ENCODE measurements at places on chromosomes 3 and 15.

DNA sequence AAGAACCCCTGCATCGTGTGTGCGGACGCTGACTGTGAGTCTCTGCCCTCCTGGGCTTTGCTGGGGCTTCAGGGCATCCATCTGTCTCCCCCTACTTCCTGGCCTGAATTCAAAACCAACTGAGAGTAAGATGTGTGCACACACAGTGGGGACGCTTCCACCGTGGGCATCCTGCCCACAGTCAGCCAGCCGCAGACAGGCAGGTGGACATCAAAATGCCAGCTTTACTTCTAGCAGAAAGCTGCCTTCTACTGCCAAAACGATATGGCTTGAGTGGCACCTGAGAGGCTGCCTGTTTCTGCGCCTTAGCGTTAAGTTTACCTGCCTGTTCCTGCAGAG, 18.5 kb downstream of the ALDH1A3 start:
- no peak for DNase-seq

DNA sequence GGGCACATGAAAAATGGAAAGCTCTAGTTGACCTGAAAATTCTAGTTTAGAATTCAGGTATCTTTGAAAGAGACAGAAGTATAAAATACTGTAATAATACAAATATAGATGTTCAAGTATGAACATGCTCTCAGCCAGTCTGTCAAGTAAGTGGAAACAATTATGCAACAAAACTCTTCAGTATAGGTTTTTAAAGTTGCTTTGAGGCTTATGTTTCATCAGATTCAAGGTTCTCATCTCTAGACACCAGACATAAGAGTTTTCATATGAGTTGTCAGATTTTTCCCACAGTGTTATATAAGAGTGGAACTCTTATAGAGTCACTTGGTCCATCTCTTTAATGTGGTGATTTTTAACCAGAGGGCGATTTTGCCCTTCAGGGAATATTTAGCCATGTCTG, 22.0 kb downstream of the CMSS1 start:
- no peak for DNase-seq

GRCh38 chr3:52777959-52778805, 783 bp downstream of the ITIH1 start:
- peak; percentile 14 for DNase-seq

DNA sequence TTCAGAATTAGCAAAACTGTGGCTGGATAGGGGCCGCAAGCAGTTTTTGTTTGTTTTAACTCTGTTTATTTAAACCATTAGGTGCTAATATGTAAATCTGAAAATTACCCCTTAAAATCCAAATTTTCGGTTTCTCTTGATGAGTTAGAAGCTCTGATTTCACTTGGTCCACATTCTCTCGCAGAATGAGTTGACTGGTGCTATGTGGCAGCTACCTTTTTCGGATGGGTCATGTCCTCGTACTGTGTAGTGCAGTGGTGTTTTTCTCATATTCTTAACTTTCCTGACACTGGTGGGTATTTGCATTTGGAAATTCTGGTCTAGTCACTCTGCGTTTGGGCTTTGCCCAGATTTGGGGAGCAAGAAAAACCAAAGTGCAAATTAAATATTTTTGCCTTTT, 87.1 kb downstream of the DIPK2A start:
- no peak for DNase-seq

GRCh38 chr3:125123451-125124305, 67.9 kb upstream of the HEG1 start:
- no peak for DNase-seq

GRCh38 chr3:105448338-105448982, 81.8 kb downstream of the ALCAM start:
- peak; percentile 91 for DNase-seq

- no peak for DNase-seq
Measured at GRCh38 chr3:169453256-169454059, 210.1 kb downstream of the MECOM start.

DNA sequence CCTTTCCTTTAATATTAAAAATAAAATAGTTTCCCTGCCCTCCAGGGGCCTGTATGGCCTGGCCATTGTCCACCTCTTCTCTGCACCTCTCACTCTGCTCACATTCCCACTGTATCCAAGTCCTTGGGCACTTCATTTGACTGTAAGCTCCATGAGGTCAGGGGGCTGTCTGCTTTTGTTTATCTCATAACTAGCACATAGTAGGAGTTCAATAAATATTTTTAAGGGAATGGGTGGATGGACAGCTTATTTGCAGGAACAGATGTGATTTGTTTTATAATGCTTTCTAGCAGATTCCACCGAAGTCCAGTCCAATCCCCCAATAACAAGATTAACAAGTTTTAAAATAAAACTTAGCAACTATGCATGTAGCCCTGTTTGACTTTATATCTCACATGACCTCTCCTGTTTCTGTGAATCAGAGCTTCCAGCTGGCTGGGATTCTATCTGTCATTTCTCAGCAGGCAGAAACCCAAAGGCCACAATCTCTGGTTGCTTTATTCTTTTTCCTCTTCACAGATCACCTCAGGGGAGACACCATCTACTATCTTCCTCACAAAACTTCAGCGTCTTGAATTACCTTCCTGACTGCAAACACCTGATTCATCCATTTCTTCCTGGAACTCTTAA, 123.0 kb upstream of the NR2F2 start:
- DNase-seq: no peak

- peak; percentile 22 for DNase-seq
Measured at GRCh38 chr3:44920081-44920480, 45.7 kb downstream of the TGM4 start.

DNA sequence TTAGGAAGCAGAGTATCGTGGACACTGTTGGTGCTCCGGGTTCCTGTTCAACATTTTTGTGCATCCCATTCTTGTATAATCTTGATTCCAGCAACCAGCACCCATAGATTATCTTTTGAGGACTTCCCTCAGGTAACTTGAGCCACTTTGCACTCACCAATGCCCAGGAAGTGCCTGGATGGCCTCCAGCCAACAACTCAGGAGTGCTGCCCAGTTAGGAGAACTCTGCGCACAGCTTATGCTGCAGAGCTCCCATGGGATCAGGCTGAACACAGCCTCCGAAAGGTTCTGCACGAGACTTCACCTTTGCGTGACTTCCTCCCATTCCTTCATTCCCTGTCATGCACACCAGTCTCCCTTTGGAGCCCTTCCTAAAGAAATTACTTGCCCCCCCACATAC, 64.3 kb upstream of the LRRN1 start:
- DNase-seq: no peak

DNA sequence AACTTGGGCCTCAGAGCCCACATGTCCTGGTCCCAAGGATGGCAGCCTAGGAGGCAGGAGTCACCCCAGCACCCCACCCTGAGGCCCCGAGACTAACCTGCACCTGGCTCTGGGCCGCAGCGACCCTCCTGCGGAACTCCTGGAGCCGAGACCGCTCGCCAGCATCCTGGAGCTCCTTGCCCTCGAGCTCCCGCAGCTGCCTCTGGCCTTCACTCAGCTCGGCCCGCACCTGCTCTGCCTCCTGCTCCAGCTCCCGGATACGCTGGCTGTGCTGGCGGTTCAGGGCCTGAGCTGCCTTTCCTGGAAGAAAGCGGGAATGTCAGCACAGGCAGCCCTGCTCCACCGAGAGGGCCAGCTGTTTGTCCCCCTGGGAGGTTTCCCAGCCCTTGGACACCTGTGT, 13.2 kb downstream of the KIF7 start:
- no peak for DNase-seq

DNA sequence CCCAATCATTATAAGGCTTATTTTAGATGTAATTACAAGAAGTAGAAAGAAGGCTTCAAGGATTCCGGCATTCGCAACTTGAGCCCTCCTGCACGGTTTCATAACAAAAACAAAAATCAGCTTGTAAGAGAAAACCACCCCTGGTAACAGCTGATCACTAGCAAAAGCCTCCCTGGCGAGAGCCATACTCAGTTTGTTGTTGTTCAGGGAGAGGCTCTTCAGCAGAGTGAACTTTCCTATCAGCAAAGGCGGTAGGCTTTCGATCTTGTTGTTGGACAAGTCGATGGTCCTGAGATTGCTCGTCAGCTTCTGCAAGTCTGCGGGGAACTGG, 710 bp downstream of the LRRC57 start:
- no peak for DNase-seq

DNA sequence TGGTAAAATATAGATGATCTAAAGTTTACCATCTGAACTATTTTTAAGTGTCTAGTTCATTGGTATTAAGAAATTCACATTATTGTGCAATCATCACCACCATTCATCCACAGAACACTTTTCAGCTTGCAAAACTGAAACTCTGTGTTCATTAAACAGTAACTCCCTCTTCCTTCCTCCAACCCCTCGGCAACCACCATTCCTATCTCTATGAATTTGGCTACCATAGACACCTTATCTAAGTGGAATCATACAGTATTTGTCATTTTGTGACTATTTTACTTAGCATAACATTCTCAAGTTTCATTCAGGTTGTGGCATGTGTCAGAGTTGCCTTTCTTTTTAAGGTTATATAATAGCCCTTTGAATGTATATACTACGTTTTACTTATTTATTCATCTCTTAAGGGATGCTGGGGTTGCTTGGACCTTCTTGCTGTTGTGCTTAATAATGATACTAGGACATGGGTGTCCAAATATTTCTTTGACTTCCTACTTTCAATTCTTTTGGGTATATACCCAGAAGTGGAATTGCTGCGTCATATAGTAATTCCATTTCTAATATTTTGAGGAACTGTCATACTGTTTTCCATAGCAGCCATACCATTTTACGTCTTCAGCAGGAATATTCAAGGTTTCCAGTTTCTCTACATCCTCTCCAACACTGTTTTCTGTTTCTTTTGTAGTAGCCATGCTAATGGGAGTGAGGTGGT, 20.9 kb downstream of the KAT2B start:
- no peak for DNase-seq

DNA sequence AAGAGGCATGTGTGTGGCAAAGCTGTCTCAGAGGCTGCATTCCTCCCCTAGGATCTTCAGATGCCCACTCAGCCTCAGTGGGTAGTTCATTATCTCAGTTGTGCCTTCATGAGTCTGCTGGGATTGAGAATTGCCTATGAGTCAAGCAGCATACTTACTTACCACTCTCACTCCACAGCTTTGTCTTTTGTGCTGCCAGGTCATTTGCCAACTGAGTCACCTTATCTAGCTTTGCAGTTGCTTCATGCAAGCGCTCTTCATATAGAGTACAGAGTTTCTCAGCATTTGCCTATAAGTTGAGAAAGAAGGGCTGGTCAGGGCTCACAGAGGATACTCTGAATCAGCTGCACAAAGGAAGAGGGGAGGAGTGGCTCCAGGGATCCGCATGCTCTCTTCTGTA, 89.5 kb downstream of the MYH15 start:
- DNase-seq: no peak

DNA sequence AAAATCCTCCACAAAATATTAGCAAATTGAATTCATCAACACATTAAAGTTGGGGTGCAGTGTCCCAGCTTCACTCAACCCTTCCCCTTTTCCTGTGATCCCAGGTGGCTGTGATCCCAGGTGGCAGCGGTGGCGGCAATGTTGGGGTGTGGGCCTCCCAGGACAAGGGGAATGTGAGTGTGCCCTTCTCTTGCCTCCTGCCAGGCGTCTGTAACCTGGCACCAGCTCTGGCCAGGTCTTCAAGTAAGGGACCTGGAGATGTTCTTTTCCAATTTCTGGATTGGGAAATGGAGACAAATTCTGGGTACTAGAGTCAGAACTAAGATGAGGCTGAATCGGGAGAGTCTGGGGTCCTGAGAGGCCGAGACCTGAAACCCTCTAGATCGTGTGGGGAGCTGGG, 20.1 kb downstream of the GOLGA6A start:
- peak; percentile 31 for DNase-seq

- no peak for DNase-seq
Measured at GRCh38 chr3:69052472-69052898, 352 bp upstream of the TMF1 start.

- no peak for DNase-seq
Measured at GRCh38 chr3:119632216-119632615, 28.2 kb downstream of the POPDC2 start.

DNA sequence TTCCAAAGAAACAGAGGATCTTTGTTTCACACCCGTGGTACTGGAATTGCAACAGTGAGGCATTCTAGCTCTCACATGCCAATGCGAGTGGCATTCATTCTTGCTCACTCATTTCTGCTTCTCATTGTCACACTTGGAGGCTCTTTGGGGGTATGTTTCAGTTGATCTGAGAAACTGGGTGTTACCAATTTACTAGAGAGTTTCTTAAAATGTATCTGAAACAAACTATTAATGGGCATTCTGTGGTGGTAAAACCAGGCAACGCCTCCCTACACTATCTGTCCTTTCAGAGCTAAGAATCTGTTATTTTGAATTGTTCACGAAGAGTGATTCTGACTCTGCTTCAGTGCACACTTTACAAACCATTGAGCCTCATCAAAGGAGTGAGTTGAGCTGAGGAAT, 140.6 kb upstream of the BHLHE40 start:
- DNase-seq: no peak

DNA sequence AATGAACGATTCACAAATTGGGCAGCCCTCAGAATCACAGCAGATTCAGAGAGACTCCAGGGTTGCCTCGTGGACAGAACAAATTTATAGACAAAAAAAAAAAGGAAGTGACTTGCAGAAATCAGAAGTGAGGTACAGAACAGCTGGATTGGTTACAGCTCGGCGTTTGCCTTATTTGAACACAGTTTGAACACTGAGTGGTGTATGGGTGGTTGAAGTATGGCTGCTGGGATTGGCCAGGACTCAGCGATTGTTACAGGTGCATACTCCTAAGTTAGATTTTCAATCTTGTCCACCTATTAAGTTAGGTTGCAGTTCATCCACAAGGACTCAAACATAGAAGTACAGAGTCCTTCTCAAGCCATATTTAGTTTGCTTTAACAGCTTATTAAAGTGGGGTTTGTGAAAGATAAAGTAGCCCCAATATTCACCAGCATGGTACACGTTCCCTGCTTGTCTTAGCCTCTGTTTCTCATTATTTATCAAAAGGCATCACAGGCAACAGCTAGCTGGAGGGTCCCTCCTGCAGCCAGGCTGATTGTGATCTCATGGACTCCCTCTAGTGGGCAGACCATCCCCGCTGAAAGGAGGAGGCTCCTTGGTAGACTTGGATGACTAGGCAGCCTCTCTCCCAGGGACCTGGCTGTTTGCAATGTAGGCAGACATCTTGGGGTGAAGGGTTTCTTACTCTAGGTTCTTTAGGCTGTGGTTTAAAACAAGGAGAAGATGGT, 17.6 kb upstream of the ALDH1L1 start:
- peak; percentile 73 for DNase-seq

DNA sequence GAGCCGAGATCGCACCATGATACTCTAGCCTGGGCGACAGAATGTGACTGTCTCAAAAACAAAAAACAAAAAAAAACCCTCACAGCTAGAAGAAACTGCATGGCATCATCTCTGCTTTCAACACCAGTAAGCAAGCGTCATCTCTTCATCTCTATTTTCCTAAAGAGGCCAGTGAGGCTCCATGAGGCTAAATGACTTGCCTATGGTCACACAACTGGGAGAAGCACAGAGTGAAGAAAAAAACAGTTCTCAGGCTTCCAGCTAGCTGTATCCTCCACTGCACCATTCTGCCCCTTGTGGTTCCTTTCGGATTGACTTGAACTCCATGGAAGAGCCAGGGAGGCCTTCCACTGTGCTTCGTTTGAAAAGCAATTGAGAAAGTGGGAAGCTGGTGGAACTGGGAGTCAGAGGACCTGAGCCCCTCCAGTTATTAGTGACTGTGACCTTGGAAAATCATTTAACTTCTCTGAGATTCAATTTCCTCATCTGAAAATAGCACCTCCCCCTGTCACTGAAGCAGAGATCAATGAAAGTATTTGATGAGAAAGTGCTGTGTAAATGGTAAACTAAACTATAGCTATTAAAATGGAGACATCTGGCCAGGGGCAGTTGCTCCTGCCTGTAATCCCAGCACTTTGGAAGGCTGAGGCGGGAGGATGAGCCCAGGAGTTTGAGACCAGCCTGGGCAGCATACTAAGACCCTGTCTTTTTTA, 32.1 kb upstream of the DENND4A start:
- peak; percentile 63 for DNase-seq
